Stimulated activated CD8-positive, alpha-beta memory T cell treated with anti-CD3 and anti-CD28 coated beads, Interleukin-7, amount 100 ng/mL, for 1 hour (primary cell): ENCODE measurements at places on chromosomes 13 and 19.

DNA sequence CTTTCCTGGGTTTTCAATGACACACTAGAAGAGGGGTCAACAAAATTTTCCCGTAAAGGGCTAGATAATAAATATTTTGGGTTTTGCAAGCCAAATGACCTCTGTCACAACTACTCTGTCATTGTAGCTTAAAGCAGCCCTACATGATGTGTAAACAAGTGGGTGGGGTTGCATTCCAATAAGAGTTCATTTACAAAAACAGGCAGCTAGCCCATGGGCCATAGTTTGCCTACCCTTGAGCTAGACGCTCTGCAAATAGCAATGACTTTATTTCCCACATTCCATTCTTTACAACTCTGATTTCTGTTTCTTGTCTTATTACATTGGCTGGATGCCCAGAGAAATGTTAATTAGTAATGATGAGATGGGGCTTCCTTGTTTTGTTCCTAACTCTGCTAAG is 76.0 kb downstream of the ZNF557 start:
- no peak for DNase-seq

DNA sequence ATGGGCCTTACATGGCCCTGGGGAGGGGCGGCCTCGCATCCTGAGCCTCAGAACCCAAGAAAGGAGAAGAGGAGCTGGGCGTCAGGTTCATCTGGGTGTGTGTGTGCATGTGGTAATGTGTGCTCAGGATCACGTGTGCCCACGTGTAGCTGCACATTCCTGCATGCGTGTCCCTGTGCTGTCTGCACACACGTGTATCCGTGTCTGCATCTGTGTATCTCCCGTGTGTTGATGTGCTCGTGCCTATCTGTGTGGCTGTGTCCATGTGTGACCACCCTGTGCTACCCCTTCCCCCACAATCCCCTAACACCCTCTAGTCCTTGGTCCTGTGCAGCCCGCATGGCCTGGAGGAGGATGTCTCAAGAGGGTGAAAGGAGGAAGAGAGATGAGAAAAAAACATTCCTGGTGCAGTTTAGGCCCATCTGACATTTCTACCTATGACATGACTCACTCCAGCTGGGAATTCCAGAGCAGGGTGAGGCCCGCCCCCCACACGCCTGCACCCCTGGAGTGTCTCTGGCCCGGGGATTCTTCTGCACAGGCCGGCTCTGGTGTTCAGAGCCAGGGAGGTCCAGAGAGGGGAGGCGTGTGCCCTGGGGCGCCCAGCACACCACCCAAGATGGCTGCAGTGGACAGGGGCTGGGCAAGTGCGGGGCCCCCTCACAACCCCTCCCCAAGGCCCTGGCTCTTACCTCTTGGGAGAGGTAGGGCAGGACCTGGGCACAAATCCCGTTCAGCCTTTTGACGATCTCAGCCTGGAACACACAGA is 7.1 kb downstream of the TLE5 start:
- no peak for DNase-seq

DNA sequence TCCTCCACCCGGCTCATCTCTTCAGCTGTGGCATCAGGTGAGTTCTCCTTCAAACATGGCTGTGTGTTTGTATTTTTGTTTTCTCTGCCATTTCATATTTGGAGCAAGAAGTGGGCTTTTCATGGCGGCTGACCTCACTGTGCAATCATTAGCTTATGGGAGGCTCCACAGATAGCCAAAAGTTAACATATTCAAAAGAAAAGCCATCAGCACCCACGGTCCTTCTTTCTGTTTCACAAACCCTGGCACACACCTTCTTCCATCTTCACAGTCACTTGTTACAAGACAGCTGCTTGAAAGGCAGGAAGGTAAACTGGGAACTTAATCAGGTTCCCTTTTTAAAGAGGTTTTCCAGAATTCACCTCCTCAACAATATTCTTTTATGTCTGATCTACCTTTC is 69.3 kb upstream of the ATP12A start:
- no peak for DNase-seq

DNA sequence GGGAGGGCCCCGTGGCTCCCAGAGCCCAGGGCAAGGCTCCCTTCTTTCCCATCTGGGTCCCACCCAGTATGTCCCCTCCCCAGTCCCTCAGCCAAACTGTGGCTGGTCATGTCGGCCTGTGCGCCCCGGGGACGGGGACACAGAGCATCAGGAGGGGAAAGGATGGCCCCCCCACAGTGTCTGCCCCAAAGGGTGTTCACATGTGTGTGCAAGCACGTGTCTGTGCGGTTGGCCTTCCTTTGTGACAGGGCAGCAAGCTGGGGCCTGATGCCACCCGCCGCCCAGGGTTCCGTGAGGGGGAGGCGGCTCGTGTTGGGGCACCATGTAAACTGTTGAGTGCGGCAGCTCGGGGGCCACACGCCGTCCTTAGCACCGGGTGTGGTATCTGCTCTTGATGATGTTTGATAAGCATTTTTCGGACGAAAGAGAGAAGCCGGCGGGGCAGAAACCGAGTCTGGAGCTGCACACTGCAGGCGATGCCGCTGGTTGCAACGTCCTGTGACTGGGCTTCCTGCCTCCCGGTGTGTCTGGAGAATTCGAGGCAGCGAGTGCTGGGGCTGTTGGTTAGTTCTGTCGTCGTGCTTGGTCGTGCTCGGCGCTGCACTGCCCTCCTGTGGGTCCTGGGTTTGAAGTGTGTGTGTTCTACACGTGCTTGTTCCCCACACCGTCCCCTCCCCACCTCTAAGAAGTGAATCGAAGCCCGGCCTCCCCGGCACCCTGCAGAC is 18.4 kb downstream of the GNA11 start:
- no peak for DNase-seq

GRCh38 chr19:27884376-27884775 is 1328.6 kb downstream of the UQCRFS1 start:
- DNase-seq: no peak
